ENCODE measurements at places on chromosomes 6 and 20.

GRCh38 chr6:43582911-43583310, 6.9 kb downstream of the POLH start:
- DNase-seq = no peak

- no peak for DNase-seq
Measured at GRCh38 chr6:130223508-130223907, 757 bp upstream of the SAMD3 start.

GRCh38 chr6:158262755-158263154, 49.5 kb upstream of the TULP4 start:
- no peak for DNase-seq

DNA sequence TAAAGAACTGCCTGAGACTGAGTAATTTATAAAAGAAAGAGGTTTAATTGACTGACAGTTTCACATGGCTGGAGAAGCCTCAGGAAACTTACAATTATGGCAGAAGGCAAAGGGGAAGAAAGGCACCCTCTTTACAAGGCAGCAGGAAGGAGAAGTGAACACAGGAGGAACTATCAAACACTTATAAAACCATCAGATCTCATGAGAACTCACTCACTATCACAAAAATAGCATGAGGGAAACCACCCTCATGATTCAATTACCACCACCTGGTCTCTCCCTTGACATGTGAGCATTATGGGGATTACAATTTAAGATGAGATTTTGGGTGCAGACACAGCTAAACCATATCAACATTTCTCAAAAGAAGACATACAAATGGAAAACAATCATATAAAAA, 266.3 kb downstream of the EPM2A start:
- DNase-seq = peak; percentile 64

DNA sequence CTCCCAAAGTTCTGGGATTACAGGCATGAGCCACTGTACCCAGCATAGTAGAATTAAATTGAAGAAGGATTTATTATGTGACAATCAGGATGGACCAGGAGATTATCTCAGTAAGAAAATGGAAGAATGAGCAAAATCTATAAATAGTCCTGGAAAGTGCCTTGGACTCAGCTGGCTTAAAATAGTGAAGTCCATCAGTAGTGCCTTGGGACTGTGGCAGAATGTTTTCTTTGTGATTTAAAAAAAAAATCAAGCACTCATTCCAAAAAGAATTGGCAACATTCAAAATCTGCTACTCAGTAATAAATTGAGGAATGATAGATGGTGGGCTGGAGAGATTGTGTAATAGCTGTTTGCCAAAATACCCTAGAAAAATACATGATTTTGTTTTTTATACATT, 37.0 kb upstream of the MAS1 start:
- no peak for DNase-seq

DNA sequence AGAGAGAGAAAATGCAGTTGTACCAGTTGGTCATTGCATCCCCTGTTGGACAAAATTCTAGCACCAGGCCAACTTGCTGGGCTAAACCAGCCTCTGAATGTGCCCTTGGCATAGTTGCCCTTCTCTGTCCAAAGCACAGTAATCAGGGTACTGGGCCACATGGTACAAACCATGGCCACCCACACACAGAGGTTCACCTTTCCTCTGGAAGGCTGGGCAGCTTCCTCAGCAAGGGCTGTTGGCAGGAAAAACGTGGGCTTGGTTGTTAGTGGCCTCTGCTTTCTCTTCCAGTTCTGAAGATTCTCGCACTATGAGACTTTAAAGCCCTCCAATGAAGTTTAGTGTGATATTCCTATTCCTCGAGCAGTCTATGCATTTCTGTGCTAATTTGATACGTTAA, 706 bp downstream of the DDO start:
- no peak for DNase-seq

DNA sequence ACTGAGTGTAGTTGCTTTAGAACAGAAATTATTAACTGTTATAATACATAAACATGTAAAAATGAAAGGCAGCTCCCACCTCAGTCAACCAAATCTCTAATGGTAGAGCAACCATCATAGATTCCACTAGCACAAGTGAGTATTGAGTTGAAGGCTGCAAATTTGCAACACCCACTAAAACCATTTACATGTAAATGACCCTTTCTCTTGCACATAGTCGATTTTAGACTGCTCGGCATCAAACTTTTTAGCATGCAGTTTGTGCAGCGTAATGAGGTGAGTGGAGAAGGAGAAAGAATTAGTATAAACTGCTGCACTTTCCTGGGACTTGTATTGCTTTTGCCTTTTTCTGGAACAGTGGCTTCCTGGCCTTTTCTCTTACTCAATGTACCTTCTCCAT, 62.8 kb downstream of the FBXO5 start:
- no peak for DNase-seq

- no peak for DNase-seq
Measured at GRCh38 chr6:122035173-122035572, 364.3 kb upstream of the HSF2 start.

GRCh38 chr6:56096946-56097621, 150.3 kb downstream of the COL21A1 start:
- DNase-seq = peak; percentile 16

DNA sequence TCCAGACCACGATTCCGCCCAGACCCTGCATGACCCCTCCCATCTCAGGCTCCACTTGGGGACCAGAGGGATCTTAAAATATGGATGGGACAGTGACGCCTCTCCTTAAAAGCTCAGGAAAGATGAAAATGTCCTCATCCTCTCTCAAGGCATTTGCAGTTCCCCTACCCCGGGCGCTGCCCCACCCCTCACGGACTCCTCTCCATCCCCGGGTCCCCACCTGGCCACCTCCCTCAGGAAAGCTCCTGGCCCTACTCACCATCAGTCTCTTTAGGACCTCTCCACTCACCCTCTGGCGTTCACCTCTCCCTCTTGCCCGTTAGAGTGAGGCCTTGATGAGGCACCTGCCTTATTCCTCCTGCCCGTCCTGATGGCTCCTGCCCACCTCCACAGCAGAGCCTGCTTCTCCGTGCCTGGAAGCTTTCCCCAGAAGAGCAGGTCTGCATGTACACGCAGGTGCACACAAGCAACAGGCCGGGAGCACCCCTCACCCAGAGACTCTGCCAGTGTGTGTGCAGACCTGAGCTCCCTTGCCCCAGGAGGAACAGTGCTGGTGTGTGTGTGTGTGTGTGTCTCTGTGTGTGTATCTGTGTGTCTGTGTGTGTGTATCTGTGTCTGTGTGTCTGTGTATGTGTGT, 105.6 kb upstream of the NXT1 start:
- DNase-seq = no peak

DNA sequence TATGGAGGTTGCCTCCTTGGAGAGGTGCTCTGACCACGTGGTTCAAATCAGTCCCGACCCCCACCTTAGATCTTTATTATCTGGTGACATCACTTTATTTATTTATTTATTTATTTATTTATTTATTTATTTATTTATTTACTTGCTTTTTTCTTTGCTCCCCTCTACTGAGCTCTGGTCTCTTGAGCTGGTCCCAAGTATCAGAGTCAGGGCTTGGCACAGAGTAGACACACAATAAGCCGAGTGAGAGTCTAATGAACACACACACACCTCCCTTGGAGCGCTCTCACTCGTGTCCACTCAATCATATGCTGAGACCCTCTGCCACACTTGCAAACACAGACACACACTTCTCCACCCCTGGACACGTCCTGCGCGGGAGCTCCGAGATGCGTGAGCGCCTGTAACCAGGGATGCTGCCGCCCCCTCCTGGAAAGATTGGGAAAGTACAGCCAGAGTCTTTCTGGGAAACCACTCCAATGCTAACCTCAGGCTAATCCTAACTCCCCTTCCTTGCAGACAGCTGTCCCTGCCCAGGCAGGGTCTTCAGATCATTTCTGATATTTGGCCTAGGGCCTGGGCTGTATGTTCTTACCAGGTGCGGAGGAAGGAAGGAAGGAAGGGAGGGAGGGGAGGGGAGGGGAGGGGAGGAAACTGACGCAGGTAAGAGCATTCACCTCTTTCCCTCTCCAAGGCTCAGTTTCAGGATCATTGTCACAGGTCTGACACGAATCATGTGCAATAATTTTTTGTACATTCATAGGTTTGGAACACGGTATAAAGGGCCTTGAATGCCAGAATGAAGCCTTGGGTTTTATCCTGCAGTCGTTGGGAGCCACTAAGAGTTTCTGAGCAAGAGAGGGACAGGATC, 70.9 kb downstream of the STK35 start:
- peak; percentile 72 for DNase-seq

DNA sequence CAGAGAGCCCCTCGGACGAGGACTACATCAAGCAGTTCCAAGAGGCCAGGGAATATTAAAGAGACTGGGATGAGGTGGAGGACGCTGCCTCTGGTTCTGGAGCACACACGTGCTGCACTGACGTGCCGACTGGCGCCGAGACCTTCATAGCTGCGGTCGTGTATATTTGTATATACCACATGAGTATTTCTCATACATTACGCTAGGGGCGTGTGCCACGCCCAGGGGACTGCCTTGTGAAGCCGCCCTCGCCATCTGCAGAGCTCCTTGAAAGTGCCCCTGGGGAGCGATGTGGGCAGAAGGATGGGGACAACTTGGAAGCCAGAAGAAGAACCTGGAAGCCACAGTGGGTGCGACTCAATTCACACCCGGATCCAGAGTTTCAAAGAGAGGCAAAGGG, 78.3 kb downstream of the ISM1 start:
- no peak for DNase-seq

DNA sequence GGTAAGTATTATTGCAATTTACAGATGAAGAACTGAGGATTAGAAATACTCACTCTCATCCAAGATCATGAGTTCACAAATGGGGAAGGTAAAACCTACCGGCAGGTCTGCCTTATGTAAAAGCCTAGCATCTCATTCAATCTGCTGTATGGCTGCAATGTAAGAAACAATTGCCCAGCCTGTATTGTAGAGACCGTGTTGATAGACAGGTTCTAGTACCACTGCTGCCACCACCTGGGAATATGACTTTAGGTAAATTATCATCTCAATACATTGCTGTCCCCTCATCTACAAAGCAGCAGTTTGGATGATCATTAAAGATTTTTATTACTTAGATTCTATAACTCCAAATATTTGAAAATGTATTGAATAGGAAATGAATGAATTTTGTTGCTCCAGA, 23.3 kb upstream of the ARHGAP18 start:
- DNase-seq = no peak

DNA sequence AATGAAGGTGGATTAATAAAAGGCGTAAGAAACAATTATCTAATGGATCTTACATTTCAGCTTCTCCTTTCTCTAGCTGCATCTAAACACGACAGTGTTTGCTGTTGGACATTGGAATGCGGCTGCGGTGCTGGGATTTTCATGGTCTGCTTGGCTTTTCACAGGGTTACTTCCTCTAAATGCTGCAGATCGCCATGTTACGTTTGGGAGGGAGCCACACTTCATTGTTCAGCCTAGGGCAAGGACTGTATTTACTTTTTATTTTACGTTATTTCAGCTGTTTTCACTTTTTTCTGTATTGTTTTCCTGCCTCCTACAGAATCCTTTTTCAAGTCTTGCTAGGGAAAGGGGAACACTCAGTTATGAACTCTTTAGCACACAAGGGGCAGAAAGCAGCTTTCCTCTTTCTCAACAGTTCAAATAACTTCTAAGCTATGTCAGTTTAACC, 97.9 kb upstream of the MTHFD1L start:
- DNase-seq = no peak

DNA sequence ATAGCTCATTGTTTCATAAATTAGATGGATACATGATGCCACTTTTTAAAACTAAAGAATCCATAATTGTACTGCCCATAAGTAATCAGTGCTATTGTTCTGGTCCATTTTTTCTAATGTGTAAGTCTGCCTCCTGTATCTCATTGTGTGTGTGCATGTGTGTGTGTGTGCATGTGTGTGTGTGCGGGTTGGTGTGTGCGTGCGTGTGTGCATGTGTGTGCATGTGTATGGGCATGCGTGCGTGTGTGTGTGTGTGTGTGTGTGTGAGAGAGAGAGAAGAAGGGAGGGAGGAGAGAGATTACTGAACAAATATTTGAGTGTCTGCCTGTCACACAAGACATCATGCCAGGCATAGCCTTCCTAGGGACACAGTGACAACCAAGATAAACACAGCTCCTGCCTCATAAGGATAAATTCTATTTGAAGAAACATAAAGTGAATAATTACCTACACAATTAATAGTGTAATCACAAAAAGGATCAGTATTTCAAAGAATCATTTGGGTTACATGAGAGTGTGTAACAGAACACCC, 33.2 kb upstream of the RPS6KA2 start:
- no peak for DNase-seq

DNA sequence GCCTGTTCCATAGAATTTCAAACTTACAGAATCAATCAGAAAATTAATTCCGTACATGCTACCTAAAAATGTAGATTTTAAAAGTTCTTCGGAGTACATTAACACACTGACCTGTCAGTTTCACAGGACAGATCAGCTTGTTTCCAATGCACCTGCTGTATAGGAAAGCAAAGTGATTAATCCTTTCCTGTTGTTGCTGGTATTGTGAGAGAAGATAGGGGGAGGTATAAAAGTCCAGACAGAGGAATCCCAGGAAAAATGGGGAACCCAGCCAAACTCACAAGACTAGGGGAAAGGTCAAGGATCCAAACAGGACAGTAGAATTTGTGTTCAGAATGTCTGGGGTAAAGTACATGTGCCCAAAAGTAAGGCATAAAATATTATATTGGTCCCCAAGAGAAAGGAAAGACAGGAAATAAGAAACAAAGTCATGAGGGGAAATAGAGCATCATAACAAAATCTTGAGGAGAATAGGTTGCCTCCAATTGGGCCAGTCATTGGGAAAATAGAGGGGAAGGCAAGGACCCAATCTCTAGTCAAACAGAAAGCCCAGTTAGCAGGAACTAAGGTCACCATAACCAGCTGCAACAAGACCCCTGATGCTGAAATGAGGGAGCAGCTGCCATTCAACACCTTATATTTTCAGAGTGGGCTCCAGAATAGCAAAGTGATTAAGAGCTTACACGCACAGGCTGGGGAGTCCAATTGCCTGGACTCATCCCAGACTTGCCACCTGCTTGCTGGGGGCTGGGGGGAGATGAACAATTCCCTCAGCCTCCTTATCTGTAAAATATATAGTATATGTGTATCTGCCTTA, 10.3 kb downstream of the FILIP1 start:
- DNase-seq = no peak

GRCh38 chr6:137823826-137824555, 43.1 kb upstream of the TNFAIP3 start:
- DNase-seq = peak; percentile 61

GRCh38 chr6:36659271-36659670, 19.2 kb upstream of the CDKN1A start:
- DNase-seq = no peak

DNA sequence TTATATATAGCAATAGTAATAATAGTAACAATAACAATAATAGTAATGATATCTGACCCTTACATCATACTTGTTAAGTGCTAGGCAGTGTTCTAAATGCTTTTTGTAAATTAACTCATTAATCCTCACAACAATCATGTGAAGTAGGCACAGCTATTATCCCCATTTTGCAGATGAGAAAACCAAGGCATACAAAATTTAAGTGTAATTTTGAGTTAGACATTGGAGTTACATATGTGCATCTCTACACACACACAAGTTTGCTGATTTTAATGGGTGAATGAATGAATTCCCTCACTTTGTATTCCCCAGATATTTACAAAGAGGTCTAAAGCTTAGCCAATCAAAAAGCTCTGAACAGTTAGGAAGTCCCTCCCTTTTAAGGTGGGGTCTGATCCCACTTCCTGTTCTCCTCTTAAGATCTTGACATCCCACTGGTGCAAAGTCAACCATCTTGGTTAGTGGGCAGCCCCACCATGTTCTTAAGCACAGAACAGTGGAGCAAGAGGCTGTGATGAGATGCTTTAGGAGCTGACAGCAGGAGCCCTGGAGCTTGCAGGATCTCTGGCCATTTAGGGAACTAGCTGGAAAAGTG, 85.3 kb upstream of the FOXP4 start:
- no peak for DNase-seq

Data from Kasumi-1 (cell line).